ENCODE measurements at places on chromosomes 16 and 17.
A peak's percentile ranks its signal among the peaks of the same experiment; 100 is the strongest.

GRCh38 chr16:29662729-29663015 is 375 bp upstream of the SPN start:
- no peak for DNase-seq

DNA sequence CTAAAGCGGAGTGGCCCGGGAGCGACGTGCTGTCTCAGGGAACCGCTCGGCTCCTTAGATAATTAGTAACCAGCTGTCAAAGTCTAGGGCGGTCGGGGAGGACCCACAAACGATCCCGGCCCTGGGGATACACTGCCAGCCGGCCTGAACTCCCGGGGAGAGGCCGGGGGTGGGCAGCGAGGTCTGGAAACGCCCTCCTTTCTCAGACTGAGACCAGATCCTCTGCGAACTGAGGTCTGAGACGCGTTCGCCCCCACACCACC is 1.3 kb downstream of the HNF1B start:
- DNase-seq, result peak; percentile 70

DNA sequence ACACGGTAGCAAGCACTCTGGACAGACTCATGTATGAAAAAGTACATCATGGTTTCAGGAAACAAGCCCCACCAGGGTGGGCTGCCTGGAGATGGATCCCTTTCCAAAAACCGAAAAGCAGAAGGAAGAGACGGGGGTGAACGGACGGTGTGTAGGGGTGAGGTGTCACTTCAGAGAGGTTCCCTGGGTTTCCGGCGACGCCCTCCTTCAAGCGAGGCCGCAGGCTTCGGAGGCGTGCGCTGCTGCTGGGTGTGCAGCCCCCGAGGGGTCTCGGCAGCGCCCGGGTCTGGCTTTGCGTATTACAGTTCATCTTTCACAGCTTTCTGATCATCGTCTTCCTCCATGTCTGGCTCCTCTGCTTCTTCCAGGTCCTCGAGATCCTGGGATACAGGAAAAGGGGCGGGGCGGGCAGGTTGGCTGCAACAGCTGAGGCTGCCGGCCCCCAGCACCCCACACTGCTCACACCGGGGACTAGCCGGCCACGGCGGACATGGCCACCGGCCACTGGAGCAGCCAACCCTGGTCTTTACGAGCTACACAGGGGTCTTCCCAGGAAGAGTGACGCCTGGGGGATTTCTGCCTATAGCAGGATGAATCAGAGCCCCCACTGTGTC is 9.0 kb upstream of the PPP1R27 start:
- no peak for DNase-seq

GRCh38 chr16:49562228-49562627 is 188.6 kb downstream of the C16orf78 start:
- DNase-seq, result no peak

GRCh38 chr17:70446446-70446845 is 277.1 kb downstream of the KCNJ2 start:
- no peak for DNase-seq

GRCh38 chr16:66491716-66492064 is 58.2 kb downstream of the TK2 start:
- no peak for DNase-seq

GRCh38 chr16:51497541-51498211 is 346.6 kb upstream of the SALL1 start:
- no peak for DNase-seq

DNA sequence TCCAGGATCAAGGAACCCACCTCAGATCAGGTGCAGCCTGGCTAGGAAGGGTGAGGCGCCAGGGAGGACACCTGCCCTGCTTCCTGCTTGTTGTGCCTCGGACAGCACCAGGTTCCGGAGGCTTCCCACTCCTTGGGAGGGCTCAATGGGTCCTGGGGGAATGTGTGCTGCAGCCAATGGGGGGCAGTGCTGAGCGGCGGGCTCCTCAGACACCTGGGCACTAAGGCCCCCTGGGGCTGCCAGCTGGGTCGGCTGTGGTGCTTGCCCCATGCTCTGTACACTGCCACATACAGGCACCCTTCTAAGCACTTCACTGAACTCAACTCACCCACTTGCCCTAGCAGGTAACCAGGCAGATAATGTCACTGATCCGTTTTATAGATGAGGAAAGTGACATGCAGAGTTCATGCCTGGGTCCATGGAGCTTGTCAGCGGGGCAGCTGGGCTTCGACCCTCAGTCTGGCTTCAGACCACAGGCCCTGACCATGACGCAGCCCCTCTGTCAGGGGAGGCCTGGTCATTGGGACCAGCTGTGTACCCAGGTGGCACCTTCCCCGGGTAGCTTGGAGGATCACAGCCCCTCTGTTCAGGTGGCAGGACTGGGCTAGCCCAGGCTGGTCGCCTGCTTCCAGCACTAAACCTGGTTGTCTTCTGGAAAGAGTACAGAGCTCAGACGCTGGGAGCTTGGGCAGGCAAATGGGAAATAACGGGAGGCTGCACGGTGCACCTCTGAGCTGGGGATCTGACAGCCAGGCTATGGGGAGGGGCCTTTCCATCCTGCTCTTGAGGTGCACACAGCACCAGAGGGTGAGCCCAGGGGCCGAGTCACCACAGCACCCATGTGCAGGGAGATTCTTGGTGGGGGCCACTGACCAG is 8.2 kb downstream of the FN3K start:
- peak; percentile 55 for DNase-seq

GRCh38 chr16:87552772-87553573 is 49.3 kb upstream of the JPH3 start:
- DNase-seq, result no peak

GRCh38 chr17:15384142-15384787 is 42.9 kb upstream of the TEKT3 start:
- DNase-seq, result no peak

GRCh38 chr17:76398523-76399174 is 14.2 kb downstream of the SPHK1 start:
- no peak for DNase-seq

GRCh38 chr17:75652934-75653549 is 13.9 kb downstream of the RECQL5 start:
- peak; percentile 83 for DNase-seq

DNA sequence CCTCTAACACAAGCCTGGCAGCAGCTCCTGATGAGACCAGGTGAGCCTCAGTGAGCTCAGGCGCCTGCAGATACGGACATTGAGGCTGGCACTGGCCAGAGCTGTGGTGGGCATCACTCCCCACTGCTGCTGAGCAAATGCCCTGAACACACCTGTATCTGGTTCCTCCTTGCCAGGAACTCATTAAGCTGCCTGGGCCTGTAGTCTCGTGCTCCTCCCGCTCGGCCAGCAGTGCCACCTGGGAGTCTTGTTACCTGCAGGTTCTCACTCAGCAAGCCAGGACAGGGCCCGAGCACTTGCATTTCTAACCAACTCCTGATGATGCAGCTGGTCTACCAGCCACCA is 13.3 kb downstream of the EIF4A3 start:
- DNase-seq, result peak; percentile 29

- DNase-seq, result peak; percentile 59
These were observed 16.2 kb downstream of the SOCS3 start for GRCh38 chr17:78343543-78344201.

- no peak for DNase-seq
These were observed 138.5 kb upstream of the CACNG3 start for GRCh38 chr16:24117680-24118079.

GRCh38 chr17:47894498-47895346 is 1.3 kb upstream of the SP2 start:
- no peak for DNase-seq

DNA sequence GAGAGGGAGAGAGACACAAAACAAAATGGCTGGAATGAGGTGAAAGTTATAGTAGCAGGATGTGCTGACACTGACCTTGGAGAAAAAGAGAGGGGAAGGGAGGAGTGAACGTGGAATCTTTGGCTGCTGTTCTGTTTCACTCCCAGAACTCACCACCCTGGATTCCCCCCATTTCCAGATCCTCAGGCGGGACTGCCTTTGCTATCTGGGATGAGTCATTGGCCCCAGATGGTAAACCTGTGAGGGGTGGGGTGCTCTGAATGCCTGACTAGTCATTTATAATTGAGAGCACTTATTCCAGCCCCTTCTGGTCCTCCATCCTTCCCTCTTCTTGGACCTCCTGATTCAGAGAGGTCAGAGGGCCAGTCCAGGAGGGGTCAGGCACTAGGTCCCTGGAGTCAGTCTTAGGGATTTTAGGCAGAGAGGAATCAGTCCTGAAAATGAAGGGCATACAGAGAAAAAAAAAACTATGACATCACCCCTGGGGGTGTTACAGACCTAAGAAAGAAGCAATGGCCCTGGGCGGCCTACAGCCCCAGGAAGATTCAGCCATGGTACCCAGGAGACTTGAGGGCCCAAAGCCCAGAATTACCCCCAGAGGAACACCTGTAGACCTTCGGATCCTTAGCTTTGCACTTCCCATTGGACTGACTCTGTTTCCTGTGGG is 2.2 kb upstream of the ZG16 start:
- DNase-seq, result no peak

DNA sequence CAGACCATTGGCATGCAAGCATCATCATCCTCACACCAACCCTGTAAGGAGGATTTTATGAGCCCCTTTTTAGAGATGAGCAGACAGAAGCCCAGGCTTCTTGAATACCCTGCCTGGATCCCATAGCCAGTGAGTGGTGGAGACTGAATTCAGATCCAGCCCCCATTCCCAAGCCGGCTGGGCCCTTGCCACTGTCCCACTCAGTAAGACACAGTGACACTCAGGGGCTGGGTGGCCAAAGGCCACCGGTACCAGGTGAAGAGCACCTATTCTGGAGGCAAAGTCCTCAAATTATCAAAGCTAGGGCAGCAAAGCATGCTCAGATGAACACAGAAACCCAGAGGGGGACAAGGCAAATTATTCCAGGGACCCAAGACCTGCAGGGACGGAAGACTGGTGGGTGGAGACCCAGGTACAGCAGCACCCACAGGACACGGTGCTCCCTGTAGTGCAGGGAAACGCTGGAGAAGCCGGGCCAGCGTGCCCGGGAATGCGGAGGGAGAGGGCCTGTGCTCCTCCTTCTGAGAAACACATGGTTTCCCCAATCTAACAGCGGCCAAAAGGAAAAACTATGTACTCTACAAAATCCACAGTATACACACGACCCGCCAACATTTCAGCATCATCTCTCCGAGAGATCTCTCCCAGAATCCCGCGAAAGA is 33.2 kb upstream of the CRHR1 start:
- no peak for DNase-seq

GRCh38 chr17:68600067-68600930 is 868 bp downstream of the FAM20A start:
- peak; percentile 88 for DNase-seq

GRCh38 chr16:66660422-66661209 is 35.9 kb downstream of the CMTM4 start:
- DNase-seq, result no peak

DNA sequence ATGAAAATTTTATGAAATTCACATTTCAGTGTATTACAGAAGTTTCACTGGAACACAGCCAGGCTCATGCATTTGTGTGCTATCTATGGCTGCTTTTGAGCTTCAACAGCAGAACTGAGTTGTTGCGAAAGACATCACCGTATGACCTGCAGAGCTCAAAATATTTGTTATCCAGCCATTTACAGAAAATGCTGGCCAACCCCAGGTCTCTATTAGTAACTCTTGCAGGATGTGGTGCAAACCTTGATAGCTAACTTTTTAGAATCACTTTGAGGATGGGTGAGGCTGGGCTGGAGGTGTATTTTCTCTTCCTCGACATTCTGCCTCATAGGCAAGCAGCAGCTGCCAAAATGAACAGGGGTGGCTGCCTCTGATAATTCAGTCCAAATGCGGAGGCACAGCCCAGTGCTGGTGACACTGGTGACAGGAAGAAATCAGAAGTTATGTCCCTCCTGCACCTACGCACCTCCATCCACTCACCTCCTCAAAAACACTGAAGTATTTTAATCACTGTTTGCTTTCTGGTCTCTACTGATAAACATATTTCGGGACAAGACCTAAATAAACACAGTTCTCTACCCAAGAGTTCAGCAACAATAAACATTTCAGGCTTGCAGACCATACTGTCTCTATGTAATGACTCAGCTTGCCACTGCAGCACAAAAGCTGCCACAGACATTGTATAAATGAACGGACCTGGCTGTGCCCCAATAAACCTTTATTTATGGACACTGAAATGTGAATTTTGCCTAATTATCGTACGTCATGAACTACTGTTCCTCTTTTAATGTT is 28.5 kb downstream of the ARHGAP17 start:
- DNase-seq, result no peak

- no peak for DNase-seq
These were observed 29.1 kb downstream of the GAS7 start for GRCh38 chr17:10169290-10169689.

- no peak for DNase-seq
These were observed 3.7 kb downstream of the PRSS8 start for GRCh38 chr16:31131841-31132271.

GRCh38 chr16:53664724-53665345 is 38.8 kb downstream of the RPGRIP1L start:
- no peak for DNase-seq

DNA sequence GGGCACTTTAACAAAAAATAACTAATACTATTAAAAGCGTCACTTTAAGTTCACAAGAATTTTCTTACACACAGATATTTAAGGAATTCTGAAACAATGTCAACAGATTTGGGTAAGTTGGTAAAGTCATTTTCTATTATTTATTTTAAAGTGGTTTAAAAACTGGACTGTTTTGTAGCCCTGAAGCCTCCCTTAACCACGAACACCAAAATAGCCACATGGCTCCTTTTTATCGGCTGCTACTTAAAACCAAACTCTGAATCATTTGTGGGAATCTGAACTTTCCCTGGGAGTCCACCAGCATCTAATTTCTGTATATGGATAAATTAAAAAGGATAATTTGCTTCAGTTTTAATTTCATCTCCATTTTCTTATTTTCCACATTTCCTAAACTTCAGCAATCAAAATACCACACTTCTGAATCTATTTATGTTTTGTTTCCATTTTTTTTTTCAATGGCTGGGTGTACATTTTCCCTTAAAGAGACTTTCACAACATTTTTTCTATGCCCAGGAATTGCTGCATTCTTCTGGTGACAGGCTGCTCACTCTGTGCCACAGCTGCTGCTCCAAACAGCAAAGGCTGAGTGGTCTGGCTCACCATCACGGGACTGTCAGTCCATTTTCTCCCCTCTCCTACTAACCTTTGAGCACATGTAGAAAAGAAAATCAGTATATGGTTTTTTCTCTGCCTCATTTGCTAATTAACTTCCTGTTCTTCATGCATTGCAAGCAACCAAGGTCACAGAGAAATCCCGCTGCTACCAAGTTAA is 255.5 kb upstream of the KCNJ16 start:
- no peak for DNase-seq

GRCh38 chr17:60138769-60139437 is 10.9 kb upstream of the CA4 start:
- DNase-seq, result no peak

GRCh38 chr17:76862494-76862893 is 5.7 kb upstream of the MGAT5B start:
- no peak for DNase-seq

GRCh38 chr17:47924785-47925677 is 16.3 kb upstream of the PNPO start:
- DNase-seq, result no peak

DNA sequence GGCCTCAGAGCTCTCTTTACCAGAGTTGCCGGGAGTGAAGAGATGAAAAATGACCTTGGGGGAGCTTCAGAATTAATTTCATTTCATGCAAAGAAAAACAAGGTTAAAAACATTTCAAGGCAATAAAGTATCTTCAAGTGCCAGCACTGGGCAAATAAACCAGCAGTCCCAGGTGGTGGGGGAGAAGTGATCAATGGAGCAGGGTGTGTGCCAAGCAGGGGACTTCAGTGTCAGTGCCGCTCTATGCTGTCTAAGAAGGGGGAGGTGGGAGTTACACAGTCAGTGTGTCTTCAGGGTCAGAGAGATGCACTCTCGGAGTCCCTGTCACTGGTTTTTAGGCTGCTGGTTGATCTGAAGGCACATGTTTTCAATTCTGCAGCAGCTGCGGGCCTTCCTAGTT is 57.2 kb upstream of the MGAT5B start:
- DNase-seq, result no peak

Data from H9 (cell line).